ENCODE measurements at places on chromosomes 1 and 21.
A peak's percentile ranks its signal among the peaks of the same experiment; 100 is the strongest.

DNA sequence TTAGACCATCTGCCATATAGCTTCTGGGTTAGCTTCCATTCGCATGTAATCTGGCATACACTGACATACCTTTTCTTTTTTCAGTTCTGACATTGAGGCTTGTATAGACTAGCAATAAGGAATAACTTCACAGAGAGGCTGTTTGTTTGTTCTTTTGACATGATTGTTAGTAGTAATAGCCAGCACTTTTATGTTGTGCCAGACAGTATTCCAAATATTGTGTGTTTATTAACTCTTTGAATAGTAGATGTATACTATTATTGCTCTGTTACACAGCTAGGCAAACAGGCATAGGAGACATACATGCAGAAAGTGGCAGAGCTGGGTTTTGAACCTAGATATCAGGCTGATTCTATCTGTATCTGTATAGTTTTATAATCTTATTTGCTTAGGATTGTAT is 12.6 kb downstream of the SMG7 start:
- DNase-seq: no peak

DNA sequence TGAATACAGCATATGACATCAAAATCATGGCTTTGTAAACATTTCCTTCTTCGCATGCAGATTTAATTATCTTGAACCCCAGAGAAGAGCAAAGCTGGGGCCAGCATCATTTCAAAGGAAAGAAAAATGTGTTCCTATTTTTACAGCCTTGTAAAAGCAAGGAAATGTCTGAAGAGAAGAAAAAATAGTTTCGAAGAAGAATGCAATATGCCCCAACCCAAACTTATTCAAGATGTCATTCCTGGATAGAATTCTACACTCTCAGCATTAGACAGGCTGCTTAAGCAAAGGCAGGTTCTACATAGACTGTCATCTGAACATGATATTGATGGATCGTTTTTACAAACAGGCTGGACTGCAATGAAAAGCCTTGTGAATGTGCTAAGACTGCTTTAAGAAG is 900.8 kb downstream of the TTLL7 start:
- DNase-seq: no peak

- DNase-seq: no peak
Measured at GRCh38 chr1:184861755-184862336, 107.2 kb upstream of the EDEM3 start.

GRCh38 chr1:230906226-230906625 is 37.9 kb upstream of the C1orf198 start:
- no peak for DNase-seq

GRCh38 chr1:212656730-212657129 is 42.9 kb downstream of the BATF3 start:
- DNase-seq: no peak

DNA sequence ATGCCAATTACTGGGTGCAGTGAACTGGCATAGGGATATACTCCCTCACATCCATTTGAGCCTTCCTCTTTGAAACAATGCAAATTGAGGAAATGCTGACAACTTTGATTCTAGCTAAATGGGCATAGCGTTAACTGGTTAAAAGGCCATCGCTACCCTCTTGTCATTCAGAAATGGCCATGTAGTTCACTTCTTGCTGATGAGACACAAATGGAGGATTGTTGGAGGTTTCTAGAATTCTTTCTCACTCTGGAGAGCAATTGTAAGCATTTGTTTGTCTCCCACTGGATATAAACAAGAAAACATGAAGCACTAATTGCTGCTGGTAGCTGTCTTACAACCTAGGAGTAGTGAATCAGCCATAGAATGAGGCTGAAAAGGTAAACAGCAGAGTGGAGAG is 14.4 kb downstream of the PRDX6 start:
- no peak for DNase-seq

DNA sequence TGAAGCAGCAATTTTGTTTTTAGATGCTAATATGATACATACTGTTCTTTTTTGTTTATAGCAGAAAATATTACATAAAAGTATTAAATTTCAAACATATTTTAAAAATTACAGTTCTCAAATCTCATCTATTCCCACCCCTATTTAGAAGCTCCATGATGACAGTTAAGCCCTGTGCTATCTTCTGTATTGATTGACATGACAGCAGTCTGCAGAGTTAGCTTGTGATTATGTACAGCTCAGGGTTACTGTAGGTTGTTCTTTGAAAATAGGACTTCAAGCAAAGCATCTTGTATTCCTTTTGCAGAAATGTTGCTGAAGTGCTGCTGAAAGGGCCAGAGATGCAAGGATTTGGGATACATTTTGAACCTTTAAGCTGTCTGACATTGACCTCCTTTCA is 8.2 kb downstream of the GPSM2 start:
- no peak for DNase-seq

DNA sequence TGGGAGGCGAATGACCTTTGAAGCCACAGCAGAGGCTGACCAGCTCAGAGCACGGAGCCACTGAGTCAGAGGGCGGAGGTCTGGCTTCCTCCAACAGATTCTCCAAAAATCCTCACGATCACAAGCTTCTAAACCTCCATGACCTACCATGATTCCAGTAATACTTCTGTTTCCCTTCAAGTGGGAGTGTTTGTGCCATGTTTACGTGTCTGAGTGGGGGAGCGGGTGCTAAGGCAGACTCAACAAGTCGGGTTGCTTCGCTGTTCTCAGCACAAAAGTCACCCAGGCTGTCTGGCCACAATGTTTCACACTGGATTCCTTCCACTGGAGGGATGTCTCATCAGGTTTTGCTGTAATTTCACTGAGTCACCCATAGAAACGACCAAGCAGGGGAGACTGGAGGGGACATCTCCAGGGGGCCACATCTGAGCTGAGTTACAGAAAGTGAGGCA is 86.2 kb downstream of the SLC66A1 start:
- DNase-seq: peak; percentile 36

DNA sequence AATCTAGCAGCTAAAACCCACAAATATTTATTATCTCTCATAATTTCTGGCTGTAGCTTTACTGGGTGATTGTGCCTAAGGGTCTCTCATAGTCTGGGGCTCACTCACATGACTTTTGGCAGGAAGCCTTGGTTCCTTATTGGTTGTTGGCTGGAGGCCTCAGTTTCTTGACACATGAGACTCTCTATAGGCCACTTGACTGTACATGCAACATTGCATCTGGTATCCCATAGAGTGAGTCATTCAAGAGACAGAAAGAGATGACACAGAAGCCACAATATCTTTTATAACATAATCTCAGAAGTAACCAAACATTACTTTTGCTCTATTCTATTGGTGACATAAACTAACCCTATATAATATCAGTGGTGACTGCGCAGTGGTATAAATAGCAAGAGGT is 128.5 kb upstream of the HNRNPU start:
- DNase-seq: no peak

GRCh38 chr21:36698981-36699545 is at the start of gene SIM2:
Gene SIM2 (plus strand): TSS chr21:36699115. CDS start chr21:36699747, 632 bp downstream.
- DNase-seq: no peak

DNA sequence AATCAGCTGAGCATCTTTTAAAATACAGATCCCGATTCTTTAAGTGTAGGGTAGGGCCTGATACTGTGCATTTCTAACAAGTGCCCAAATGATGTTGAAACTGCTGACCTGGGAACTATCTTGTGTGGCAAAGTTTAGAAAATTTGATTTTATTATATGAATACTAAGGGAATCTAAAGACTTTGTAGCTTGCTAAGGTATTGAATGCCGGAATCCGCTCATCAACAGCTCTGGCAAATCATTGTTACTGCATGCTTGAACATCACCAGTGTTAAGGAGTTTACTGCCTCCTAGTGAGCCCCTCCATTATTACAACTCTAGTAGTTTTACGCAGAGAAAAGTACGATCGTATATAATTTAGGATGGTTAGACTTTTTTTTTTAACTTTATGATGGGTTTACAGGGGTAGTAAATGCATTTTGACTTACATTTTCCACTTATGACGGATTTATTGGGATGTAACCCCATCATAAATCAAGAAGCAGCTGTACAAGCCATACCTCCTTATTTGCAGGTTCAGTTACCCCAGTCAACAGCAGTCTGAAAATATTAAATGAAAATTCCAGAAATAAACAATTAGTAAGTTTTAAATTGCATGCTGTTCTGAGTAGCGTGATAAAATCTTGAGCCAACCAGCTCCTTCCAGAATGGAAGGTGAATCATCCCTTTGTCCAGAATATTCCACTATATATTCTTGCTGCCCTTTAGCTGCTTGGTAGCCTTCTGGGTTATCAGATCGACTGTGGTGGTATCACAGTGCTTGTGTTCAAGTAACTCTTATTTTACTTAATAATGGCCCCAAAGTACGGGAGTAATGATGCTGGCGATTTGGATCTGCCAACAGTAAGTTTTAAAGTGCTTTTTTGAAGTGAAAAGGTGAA is 892 bp downstream of the TYW3 start:
- peak; percentile 74 for DNase-seq

DNA sequence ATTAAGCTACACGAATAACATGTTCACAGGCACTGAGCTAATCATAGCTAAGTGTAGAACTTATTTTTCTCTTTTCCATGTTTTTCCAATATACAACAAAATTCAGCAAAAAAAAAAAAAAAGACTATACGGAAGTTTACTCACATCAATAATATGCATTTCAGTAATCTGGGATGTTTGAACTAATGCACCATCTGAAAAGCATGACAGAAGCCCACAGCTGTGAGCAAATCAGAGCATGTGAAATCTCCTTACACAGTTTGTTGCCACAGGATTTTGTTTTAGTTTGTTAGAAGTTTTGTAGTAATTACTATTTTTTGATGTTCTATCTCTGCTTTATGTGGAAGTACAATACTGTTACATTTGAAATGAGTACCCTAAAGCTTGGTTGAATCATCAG is 1051.7 kb downstream of the TTLL7 start:
- no peak for DNase-seq

DNA sequence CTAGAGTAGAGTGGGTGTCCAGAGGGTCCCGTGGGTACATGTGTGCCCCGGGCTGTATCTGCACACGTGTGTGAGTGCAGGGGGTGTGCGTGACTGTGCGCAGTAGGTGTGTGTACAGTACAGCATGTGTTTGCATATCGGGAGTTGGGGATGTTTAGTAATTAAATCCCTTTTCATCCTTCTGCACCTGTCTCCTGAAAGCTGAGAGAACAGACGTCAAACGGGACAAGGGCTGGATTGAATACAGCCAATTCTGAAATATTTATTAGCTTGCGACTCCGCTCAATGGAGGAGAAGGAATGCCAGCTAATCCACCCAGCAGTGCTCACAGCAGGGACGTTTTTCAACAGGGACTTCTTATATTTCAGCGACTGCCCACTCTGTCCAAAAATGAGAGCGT is 44.7 kb upstream of the CASZ1 start:
- DNase-seq: no peak

DNA sequence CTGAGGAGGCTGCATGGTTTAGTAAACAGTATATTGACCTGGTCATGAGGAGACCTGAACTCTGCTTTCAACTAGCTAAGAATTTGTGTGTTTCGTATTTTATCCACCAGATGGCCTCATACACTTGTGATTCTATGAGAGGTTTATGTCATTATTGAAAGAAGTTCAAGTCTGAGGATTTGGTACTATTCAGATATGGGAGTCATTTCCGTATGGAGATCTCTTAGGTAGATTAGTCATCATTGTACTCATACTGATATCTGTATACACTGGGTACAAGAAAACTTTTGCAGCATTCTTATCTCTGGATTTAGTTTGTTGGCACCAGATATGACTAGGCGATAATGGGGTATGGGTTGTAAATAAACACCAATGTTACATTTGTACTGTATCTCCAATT is 26.6 kb downstream of the ATF6 start:
- peak; percentile 73 for DNase-seq

GRCh38 chr1:102919659-102920058 is 188.7 kb downstream of the COL11A1 start:
- no peak for DNase-seq

DNA sequence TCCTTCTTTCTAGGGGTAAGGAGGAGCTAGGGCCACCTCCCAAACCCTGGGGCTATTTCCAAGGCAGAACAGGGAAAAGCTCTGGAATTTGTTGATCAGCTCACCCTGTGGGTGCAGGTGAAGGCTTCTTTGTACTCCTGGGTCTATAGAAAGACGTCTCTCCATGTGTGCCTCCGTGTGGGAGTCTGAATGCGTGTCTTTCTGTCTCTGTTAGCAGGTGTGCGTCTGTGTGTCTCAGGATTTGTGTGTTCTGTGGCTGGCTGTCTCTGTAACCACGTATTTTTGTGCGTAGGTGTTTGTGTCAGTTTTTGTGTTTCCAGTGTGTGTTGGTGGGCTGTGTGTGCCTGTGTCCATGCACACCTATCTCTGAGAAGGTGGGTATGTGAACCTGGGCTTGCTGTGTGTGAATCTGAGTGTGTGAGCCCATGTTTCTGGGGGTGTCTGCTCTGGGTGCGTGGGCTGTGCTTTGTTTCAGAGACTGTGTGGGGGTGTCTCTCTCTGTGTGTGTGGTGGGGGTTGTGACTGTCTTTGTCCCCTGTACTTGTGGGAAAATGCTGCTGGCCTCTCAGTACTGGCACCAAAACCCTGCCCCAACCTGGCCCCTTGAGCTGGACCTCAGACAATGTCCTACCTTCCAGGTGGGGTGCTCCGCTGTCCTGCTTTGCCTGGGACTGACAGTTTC is 12.7 kb upstream of the ETV3L start:
- DNase-seq: no peak

- DNase-seq: no peak
Measured at GRCh38 chr1:17314491-17314971, 6.5 kb downstream of the PADI4 start.

- no peak for DNase-seq
Measured at GRCh38 chr1:86582161-86582560, 35.3 kb downstream of the CLCA4 start.

GRCh38 chr1:223328566-223328965 is 35.4 kb downstream of the SUSD4 start:
- no peak for DNase-seq

DNA sequence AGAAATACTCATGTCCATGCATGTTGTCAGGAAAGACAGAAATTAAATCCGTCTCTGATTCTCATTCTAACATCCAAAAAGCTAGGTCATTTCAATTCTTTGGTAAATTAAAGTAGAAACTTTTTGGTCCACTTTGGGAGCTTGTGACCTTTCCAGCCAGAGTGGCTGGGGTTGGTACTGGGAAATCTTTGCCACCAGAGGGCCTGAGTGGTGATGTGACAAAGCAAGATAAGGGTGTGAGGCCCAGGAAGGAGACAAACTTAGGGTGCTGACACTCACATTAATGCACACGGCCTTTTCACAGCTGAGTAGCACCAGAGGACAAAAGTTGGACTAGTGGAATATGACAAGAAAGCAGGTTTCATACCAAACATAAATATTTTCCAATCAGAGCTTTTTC is 144.3 kb downstream of the DNM3 start:
- DNase-seq: no peak
